ENCODE measurements at places on chromosomes 1 and 21.
A peak's percentile ranks its signal among the peaks of the same experiment; 100 is the strongest.

DNA sequence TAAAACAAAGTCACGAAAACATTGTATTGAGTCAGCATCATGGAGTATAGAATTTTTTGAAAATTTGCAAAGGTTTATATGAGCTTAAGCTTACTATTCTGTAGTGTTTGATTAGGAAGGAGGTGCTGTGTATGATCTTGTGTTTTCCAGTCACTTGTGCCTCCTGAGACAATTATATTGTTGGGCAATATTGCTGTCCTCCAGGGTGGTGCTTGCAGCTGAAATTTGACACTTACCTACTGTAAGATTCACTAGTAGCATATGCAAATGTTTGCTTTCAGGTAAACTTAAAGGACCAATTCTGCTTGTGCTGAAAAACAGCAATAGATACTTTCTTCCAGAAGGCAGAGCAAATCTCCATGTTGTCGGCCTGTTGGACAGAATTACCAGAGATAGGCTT, 268.0 kb downstream of the TGFB2 start:
- DNase-seq = no peak

GRCh38 chr1:53586765-53587164, 127.6 kb downstream of the DMRTB1 start:
- no peak for DNase-seq

DNA sequence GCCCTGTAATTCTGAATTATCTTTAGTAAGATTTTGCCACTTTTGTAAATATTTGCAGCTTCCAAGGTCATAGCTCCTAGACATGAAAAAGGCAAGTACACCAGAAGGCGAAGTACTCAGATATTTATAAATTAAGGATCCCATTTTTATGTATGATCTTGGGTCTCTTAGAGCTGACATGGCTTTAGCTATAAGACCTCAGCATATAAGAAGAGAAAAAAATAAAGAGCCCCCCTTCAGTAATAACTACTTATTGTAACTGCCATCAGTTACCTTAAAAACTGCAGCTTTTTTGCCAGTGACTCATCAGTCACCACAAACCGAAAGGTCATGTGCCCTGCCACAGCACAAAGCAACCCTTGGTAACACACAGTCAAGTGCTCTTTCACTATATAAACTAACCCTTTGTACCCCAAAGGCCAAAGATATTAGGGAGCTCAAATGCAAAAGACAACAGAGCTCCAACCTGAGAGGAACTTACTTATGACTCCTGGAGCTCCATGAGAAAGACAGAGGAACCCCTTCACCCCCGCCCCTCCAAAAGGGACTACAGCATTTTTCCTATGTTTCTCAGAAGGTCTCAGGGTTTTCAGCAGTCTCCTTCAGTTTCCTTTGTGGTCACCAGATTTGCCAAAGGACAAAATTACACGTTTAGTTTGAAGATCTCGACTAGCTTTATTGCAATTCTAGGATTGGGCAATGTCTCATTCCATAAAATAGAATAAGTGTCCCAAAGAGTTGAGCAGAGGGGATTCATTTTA, 219.8 kb upstream of the DUSP10 start:
- DNase-seq = no peak

DNA sequence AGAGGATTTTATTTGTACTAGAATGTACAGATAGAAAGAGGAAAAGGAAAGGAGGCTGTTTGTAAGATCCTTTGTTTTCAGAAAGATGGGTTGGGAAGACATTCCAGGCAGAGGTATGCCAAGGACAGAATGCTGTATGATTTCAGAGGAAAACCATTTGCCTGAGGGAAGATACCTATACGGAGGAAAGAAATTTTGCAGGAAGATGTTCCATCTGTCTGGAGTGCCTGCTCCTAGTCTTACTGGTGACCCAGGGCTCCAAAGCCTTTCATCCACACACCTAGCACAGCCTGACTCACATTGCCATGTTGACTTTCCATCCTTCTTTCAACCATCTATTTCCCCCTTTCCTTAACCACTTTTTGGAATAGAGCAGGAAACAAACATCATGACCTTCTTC, 18.2 kb downstream of the SAMD13 start:
- DNase-seq = no peak

DNA sequence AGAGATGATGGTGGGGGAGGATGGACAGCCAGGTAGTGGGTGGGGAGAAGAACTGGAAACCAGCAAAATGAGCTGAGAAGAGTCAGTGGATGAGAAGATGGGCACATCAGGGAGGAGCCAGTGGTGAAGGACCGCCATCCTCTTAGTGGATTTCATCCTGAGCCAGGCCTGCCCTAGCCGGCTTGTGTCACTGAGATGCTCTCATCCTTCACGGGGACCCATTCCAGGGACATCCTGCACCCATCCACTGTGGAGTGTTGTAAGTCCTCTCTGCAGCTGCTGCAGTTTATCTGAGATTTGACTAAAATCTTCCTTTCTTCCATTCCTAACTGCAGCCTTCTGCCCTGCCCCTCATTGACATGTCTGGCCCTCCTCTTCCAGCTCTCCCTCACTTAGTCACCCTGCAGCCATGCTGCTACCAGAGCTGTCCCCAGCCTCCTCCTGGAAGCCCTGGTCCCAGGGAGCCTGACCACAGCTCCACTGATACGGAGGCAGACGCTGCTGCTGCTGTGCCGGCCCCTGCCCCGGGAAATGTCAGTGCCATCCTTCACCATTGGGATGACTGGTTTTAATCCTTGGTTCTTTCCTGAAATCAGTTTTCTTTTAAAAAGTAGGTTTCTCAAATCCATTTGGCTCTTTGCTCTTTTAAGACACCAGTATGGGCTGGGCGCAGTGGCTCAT, 33.2 kb downstream of the STUM start:
- no peak for DNase-seq

DNA sequence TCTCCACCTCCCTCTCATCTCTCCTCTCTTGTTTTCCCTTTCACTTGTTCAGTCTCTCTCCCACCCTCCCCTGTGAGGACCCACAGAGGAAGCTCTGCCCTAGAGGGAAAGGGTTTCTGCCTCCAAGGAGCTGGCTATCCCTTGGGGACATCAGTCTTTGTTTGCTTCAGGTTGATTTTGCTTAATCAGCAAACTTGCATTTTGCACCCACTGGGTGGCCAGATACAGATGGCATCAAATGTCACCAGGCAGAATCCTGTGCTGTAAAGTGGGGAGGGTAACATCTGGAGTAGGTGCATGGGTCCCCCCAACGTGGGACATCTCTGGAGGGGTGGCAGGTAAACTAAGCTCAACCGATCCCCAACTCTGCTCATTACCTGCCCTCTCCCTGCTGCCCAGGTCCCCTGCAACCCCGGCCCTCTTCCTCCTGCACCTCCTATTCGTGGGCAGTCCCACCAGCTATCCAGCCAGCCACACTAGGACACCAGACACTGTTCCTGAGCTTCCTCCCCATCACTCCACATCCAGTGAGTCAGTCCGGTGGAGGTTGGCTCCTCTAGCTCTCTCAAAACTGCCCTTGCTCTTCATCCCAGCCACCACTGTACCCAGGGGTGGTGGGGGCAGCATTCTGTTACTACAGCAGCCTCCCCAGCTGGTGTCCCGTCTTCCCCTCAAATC, 123.3 kb downstream of the KCNN3 start:
- DNase-seq = no peak

DNA sequence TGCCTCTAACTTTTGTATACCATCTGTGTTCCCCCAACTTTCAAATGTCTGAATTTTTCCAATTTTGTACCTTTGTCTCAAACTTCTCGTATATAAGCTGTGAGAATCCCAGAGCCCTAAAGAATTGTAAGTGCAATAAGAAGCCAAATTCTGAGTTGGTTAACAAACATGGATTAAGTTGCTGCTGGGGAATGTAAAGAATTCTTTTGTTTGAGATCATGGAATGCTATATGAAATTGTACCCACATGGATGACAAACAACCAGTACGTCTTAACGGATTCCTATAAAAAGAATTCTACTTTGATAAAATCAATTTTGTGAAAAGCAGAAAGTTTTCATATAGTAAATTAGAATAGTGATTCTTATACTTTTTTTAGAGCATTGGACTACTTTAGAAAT, 72.4 kb upstream of the CYP2J2 start:
- DNase-seq = no peak

- peak; percentile 77 for DNase-seq
Measured at GRCh38 chr1:7669559-7670311, 101.4 kb upstream of the VAMP3 start.

DNA sequence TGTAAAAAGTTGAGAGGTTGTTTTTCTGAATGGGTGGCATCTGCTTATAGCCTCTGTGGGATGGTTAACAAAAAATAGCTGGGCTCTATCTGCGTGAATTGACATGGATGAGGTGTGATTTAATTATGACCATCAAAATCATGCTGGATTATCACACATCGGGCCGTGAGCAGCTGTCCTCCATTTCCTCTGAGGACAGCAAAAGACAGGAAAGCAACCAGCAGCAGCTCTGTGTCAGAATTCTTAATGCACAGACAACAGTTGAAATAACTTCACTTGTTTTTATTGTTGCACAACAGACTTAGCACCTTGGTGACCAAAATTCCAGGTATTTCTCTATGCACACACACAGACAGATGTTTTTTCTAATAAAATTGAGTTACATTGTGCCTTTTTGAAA, 54.5 kb upstream of the LAPTM5 start:
- DNase-seq = no peak

DNA sequence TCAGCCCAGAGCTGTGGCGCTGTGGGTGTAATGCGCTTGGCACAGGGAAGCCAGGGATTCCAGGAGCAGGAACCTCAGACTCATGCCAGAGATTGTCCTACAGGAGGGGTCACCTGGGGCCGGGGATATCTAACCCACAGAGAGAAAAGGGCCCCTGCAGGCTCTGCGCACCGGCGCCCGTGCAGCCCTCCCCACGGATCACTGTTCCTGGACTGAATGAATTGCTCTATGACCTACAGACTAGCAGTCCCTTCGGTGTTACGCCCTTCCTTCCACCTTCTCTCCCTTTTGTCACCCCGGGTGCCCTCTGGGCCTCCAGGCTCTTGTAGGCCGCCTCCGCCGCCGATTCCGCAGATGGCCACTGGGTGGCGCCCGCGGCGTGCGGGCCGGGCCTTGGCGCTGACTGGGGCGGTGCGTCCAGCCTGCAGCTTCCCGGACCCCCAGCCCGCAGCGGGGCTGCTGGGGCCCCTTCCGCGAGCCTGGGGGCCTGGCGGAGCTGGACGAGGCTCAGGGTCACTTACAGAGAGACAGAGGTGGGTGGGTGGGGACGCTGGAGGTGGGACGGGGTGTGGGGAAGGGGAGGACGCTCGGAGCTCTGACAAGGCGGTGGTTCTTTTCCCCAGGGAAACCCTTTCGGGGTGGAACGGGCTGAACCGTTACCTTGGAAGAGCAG, 101.3 kb downstream of the IER5 start:
- peak; percentile 91 for DNase-seq

- no peak for DNase-seq
Measured at GRCh38 chr1:9537863-9538668, 1.2 kb upstream of the SLC25A33 start.

GRCh38 chr21:37266515-37267221, 466 bp downstream of the VPS26C start:
- no peak for DNase-seq

DNA sequence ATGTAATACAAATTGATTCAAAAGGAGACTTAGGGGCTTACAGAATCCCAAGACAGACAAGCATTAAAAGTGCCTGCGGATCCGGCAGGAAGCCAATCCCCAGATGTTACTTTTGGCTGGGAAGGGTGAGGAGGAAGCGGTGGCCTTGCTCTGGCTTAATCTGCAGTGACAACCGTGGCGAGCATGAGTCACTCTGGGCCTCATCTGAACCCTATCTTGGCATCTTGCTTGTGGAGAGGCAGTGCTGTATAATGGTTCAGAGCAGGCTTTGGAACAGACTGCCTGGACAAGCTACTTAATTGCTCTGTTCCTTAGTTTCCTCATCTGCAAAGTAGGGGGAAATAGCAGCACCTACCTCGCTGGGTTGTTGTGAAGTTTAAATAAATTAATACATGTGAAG, 74.1 kb downstream of the XCL2 start:
- no peak for DNase-seq

- no peak for DNase-seq
Measured at GRCh38 chr1:158021721-158022120, 28.3 kb downstream of the KIRREL1 start.

- no peak for DNase-seq
Measured at GRCh38 chr1:204463125-204464060, 31.2 kb downstream of the PIK3C2B start.

- no peak for DNase-seq
Measured at GRCh38 chr1:190168116-190168892, 309.4 kb downstream of the BRINP3 start.

GRCh38 chr21:15627823-15628222, 102.0 kb upstream of the USP25 start:
- DNase-seq = no peak

GRCh38 chr1:234069760-234070159, 165.3 kb downstream of the SLC35F3 start:
- DNase-seq = no peak

DNA sequence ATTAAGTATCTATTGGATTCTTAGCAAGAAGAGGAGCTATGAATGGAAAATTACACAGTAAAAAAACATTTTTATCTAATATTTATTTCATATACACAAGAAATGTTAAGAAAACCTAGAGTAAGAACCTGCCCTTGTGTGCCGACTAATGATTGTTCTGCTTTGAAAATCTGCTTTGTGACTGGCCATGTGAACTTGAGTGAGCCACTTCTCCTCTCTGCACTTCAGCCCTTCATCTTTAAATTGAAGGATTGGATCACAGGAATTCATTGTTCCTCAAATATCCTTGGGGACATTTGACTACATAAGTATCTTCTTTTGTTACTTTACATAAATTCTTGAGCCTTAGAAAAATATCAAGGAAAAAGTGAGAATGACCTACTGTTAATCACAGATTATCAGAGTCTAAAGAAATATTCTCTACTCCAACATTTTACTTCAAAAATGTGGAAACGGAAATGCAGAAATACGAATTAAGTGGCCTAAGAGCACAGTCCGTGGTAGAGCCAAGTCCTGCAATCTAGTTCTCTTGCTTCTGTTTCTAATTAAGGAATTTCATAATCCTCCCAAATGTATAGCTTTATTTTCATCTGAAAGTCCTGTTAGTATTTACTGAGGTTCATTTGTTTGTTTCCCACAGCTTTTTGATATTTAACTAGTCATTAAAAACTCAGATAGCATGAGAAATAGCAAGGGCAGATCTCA, 46.3 kb upstream of the SAMSN1 start:
- DNase-seq = no peak

Measured in 8988T (cell line).